ENCODE measurements at places on chromosomes 3 and 15. TPM values are rescaled to one million over a fixed set of nuclear protein-coding genes. Genes with fewer than 3 reads are reported as not detected.

- no peak for DNase-seq
These were observed 13.8 kb upstream of the CCR9 start for GRCh38 chr3:45872569-45872968.

The P2RY13 gene
- not detected for total RNA-seq

GRCh38 chr3:42096796-42097565 is 5.8 kb downstream of the TRAK1 start:
- DNase-seq: no peak

DNA sequence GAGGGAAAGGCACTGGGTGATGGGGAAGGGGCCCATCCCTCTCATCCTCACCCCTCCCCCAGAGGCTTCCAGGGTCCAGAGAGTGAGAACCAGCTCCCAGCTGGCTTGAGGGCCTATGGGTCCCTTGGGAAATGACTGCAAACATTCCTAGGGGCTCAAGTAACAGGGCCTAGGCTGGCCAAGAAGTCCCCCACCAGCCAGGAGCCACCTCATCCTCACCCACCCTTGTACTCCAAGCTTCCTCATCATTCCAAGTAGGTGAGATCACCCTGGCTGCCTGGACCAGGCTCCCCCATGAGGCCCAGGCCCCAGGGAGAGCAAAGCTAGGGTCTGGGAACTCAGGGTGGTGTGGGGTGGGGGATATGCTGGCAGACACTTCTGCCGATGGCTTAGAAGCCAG is 14.8 kb downstream of the LOXL1 start:
- no peak for DNase-seq

GRCh38 chr15:93020976-93021772 is 67.8 kb downstream of the RGMA start:
- no peak for DNase-seq

GRCh38 chr3:30768703-30769550 is 125.5 kb downstream of the GADL1 start:
- DNase-seq: peak; percentile 77

DNA sequence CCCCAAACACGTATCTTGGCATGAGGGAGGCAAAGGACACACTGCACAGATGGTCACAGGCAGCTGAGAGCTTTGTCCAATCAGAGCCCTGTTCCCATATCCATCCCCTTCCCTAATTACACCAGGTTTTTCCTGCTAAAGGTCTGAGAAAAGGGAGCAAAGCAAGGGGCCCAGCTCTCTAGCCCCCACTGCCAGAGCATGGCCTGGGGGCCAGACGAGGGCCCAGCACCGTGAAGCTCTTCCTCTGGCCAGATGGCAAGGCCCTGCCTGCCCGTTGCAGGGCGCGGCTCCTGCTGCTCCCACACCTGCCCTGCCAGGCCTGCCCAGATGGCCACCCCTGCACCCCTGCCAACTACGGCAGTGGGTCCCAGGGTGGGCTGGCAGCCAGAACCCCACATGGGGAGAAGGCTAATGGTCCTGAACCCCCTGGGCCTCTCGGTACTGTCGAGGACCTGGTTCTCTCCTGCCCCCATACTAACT is 3.2 kb downstream of the SHF start:
- DNase-seq: no peak

The GOLGA8S gene
- total RNA-seq: 0.22 TPM

DNA sequence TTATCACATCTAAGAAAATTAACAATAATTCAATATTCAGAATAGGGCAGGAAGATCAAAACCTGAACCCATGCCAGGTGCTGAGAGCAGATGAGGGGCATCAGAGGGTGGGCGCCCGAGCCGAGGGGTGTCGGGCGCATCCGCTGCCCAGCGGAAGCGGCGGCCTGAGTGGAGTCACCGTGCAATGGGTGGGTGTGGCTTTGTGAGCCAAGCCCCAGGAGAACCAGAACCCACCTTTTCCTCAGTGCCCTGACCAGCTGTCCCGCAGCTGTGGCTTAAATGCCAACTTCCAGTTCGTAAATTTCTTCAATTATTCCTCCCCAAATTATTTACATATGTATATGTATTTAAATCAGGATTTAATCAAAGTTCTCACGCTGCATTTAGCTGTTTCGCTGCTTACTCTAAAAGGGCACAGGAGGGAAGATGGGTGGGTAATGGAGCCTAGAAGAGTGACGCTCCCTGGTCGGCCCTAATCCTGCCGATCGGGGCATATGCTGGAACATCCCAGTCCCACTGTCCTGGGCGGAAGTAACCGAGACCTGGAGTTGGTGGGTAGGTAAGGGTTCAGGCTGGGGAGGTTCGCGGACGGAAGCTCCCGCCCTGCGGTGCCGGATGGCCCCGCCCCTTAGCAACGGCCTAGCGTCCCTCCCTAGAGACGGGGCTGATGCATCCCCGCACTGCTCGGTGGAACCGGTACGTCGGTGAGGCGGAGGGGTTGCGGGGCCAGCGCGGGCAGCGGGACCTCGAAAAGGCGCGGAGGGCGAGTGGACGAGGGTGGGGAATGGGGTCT is 1.3 kb downstream of the DNAH1 start:
- DNase-seq: peak; percentile 93

DNA sequence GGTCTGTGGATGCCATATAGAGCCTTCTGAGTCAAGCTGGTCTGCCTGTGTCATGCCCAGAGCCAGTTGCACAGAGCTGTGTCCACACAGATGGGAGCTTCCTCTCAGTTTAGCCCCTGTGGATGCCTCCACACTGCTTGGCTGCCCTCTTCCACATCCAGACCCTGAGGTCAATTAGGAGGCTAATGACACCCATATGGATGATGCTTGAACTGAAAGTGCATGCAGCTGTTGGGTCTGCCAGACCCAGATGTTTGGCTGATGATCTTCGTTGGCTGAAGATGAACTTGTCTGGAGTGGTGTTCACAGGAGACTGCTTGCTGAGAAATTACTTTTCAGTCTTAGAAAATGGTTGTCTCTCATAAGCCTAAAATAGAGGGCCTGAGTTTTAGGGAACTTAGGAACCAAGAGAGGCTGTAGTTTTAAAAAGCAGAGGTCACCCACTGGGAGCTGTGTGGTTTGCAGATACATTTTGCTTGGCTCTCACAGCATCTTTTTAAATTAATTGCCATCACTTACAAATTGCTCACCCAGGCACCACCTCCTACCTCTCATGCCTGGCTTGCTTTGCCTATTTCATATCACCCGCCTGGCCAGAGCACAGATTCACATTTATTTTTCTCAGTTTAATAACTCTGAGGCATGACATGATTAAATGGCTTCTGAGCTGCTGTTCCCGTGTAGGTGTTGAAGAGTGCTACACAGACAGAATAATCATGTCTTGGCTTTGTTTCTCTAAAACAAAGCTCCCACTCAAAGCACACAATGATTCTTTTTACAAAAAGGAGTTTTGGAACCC is 176.1 kb downstream of the MINAR1 start:
- DNase-seq: no peak

The CD96 gene
- total RNA-seq: 0.94 TPM

The CACNA2D2 gene
- total RNA-seq: 22.0 TPM

The UROC1 gene
- not detected for total RNA-seq

DNA sequence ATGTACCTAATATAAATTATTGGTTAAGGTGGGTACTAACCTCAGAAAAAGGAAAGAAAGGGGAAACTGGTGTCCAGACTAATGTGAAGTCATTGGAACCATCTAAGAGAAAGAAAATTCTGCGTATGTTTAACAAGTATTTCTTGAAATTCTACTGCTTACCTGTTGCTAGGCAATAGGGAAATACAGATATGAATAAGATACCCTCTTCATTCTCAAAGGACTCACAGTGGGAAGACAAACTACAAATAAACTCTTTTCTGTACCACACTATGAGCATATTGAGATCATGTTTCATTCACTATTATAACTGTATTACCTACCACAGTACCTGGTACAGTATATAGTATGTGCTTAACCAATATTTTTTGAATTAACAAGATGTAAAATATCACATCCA is 140.5 kb upstream of the MLF1 start:
- DNase-seq: no peak

The TICRR gene
- total RNA-seq: 33.8 TPM

The SNTN gene
- not detected for total RNA-seq

DNA sequence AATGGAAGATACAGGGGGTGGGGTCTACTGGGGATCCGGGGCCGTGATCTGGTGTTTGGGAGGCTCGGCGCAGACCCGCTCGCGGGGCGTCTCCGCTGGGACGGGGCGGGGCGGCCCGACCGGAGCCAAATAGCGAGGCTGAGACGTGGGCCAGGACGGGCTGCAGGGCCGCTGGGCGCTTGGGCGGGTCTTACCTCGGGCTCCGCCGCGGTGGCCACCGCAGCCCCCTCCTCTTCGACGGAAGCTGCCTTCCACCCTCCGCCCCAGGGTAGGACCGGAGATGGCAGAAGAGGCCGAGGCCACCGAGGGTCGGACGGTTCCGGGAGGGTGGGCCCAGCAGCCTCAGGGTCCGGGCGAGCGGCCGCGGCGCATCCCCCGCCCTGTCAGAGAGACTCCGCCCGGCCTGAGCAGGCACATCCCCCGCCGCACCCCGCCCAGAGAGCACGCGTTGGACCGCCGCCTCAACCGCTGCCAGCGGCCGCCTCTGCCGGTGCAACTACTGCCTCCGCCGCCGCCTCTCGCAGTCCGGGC is 399 bp downstream of the MYO9A start:
- DNase-seq: peak; percentile 84

The GRIP2 gene
- total RNA-seq: 12.0 TPM

DNA sequence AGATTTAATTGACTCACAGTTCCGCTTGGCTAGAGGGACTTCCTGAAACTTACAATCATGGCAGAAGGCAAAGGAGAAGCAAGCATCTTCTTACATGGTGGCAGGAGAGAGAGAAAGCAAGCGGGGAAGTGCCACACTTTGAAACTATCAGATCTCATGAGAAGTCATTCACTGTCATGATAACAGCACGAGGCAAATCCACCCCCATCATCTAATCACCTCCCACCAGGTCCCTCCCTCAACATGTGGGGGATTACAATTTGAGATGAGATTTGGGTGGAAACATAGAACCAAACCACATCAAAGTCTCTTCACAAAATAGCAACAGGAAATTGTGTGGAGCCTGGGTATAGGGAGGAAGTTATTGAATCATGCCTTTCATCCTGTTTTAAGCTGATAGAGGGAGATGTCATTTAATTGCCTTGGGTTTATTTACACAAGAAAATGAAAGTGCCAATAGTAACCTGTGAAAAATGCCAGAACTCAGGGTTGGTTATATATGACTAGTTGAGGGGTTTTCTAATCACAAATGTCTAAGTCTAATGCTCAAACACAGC is 624.8 kb upstream of the LMCD1 start:
- no peak for DNase-seq

- DNase-seq: no peak
These were observed 866.9 kb downstream of the ROBO1 start for GRCh38 chr3:78900880-78901279.

The ZNF660 gene
- total RNA-seq: 7.8 TPM

DNA sequence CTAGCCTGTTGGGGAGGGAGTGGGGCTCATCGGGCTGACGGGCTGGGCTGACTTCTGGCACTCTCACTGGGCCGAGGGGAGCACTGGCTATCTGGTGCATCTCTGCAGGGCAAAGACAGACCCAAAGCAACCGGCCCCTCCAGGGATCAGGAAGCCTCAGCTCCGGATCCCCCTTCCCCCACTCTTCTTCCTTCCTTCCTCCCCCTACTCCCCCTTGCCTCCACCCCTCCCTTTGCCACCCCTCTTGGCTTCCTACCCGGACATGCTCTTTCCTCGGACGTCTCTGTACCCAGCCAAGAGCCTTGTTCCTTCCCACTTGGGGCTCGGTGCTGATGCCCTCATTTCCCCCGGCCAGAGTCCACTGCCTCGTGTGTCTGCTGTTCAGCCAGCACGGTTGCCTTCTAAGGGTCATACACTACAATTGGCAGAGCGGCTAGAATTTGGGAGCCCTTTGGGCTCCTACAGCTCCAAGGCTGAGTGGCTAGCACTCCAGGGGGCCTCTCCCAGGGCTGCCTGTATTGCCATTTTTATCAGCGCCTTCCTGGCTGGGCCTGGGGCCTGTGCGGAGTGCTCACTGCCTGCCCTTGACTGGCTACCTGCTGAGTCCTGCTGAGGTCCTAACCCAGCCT is 10.9 kb downstream of the SEMA3F start:
- DNase-seq: no peak

DNA sequence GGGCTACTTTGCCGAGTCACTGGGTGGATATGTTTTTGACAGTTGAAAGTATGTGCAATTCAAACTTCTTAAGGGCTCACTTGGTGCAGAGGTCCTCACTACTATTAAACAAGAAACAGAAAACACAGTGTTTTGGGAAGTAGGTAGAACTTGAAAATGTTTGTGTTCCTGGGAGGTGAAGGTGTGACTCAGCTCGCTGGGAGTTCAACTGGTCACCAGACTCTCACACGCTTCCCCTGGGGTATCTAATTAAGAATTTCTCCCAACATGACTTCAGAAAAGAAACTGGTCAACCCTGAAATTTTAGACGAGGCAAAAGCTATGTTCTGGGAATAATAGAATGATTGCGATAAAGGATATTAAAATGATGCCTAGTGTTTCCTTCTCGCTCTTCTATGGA is 1039.8 kb upstream of the SEMA6D start:
- DNase-seq: no peak

- no peak for DNase-seq
These were observed 141.8 kb downstream of the FILIP1L start for GRCh38 chr3:99972380-99973104.

GRCh38 chr3:144556392-144556791 is 584.8 kb downstream of the DIPK2A start:
- DNase-seq: no peak

DNA sequence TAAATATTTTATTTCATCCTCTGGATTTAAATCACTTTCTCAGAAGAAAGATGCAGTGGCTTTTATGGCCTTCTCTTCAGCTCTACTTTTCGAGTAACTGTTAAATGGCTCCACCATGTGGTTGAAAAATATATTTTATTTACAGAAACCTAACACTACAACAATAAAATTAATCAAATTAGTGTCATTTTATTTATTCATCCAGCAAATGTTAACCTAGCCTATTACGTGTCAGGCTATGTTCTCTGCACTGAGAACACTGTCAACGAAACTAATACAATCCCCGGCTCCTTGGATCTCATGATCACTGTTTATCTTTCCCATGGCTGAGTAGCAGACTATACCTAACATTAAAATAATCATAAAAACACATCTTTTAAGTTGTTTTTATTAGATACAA is 148.0 kb upstream of the OSTN start:
- no peak for DNase-seq

DNA sequence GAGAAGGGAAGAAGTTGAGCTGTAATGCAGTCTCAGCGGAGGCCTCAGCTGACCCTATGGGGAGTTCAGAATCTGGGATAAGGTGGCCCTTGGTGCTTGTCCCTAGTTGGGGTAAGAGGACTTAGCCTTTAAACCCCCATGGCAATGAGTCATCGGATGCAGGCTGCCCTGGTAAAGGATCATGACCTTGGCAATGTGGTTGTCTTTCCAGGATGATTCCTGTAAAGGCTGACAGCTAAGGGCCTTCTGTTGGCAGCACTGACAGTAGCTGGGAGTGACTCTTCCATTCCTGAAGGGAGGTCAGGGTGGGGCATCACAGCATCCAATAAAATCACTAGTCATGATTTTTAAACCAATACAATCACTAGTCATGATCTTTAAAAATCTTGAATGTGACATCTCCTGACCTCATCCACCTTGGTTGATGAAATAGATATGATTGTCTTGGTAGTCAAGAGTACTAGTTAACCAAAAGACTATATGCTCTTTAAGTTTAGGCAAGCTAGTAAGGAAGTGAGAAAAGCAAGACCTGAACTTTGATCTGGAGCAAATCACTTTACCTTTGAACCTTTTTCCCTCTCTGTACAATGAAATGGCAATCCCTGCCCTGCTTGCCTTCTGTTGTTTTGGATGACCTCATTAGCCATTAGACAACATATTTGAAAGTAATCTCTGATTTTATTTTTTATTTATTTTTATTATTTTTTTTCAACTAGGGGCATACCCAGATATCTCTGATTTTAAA is 71.3 kb upstream of the CACNA1D start:
- no peak for DNase-seq

- DNase-seq: peak; percentile 22
These were observed 27.0 kb downstream of the KATNBL1 start for GRCh38 chr15:34182942-34183341.

All from WTC11 (cell line).